ENCODE measurements at places on chromosomes 6 and 20.

DNA sequence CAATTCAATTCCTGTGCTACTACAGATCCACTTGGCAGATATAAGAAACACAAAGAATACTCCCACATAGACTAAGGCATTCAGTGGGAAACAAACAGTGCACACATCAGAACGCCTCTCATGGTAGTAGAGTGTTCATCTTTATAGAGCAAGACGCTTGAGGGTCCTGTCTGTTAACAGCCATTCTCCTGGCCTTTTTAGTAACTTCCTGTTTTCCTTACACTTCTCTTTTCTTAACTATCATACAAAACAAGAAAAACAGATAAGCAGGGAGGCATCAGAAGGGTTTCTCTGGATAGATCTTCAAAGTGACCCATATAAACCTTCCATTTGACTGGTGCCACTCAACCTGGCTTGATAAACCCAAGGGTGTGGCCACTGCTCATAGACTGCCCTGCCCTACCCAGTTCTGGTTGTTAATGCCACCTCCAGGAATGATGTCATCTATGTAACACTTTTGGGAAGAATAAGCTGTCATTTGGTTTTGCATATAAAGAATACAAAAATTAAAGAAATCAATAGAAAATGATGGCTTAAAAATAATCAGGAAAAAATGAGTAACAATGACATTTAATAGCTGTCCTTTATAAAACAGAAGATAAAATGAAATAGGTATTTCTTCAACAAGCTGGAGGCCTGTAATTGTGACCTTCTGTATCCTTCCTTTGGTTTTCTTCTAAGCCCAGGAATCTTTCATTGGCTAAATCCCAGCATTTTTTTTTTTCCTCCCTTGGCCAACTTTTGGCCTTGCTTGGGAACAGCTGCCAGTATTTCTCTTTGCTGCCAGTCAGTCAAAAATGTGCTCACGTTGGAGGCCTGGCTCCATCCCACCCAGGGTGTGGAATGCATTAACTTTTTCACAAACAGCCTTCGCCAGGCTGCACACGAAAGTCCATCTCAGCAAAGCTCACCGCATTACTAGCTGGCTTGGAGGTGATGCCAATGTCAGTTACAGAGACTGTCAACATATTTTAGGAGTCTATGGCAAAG, 103.5 kb downstream of the GJA10 start:
- no peak for DNase-seq

- no peak for DNase-seq
These were observed 3.8 kb downstream of the COL21A1 start for GRCh38 chr6:56243518-56244070.

- DNase-seq = no peak
These were observed 86.7 kb downstream of the GRM4 start for GRCh38 chr6:34059136-34059731.

- no peak for DNase-seq
These were observed 176.8 kb downstream of the HTR1B start for GRCh38 chr6:77286541-77286940.

DNA sequence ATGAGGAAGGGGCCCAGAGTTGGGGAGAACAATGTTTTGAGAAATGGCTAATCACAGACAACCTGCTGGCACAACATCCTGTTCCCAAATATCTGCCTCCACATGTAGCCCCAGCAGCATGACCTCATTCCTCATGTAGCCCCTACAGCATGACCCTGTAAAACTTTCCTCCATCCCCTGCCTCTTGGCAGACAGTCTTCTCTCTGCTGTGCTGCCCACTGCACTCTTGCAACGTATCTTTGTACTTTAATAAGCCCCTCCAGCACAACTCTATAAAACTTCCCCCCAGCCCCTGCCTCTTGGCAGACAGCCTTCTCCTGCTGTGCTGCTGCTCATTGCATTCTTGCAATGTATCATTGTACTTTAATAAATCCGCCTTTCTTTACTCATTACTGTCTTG, 278.8 kb downstream of the HDGFL1 start:
- DNase-seq = no peak

Data from DMS79 treated with DMSO at 0.1 percent for 48 hours (cell line).